ENCODE measurements at places on chromosomes 13 and 19.

DNA sequence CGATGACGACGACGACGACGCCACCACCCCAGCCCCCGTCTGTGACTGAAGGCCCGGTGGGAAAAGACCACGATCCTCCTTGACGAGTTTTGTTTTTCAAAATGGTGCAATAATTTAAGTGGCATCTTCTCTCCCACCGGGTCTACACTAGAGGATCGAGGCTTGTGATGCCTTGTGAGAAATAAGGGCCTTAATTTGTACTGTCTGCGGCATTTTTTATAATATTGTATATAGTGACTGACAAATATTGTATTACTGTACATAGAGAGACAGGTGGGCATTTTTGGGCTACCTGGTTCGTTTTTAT lies 2.5 kb downstream of the KLF2 start:
- peak overlapping the region; percentile 88 for H3K27ac ChIP-seq
- H3K4me3 ChIP-seq, result peak overlapping the region; percentile 98
- H3K36me3 ChIP-seq, result peaks cover 45% of the 10 kb centered on the region
- peaks cover 40% of the 10 kb centered on the region for H3K27me3 ChIP-seq

DNA sequence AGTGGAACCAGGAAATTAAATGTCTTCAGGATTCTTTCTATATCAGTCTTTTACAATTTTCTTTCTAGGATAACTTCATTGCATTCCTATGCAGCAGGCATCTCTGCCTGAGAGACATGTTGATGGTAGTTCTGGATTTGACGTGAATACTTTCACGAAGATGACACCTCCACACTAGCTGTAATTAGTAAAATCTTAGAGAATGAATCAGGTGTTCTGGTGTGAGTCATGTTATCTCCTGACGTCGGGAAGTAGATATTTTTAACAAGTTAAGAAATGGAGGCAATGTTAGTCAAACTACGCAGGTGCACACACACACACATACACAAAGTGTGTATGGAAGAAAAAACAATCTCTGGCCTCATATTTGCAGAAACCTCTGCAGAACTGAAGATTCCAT lies 1661.3 kb upstream of the MIR17HG start:
- no peaks in the 10 kb centered on the region for H3K36me3 ChIP-seq
- no peak overlapping the region for H3K27ac ChIP-seq
- H3K27me3 ChIP-seq, result no peaks in the 10 kb centered on the region
- H3K4me1 ChIP-seq, result no peaks in the 10 kb centered on the region
- DNase-seq, result no peak

- no peaks in the 10 kb centered on the region for H3K4me1 ChIP-seq
- no peak within 1 kb of the TSS for H3K4me3 ChIP-seq
- H3K27ac ChIP-seq, result peak within 1 kb of the TSS; percentile 52
- peaks cover 50% of the 10 kb centered on the region for H3K27me3 ChIP-seq
- DNase-seq, result no peak
These were observed at the start of gene GPC6 for GRCh38 chr13:93226623-93227279. GPC6 (plus strand) TSS chr13:93226807.

GRCh38 chr13:84126671-84127171 lies 244.4 kb upstream of the SLITRK1 start:
- peak overlapping the region; percentile 22 for H3K27ac ChIP-seq
- no peaks in the 10 kb centered on the region for H3K27me3 ChIP-seq
- H3K36me3 ChIP-seq, result no peaks in the 10 kb centered on the region
- H3K4me3 ChIP-seq, result no peak overlapping the region
- DNase-seq, result peak; percentile 41

DNA sequence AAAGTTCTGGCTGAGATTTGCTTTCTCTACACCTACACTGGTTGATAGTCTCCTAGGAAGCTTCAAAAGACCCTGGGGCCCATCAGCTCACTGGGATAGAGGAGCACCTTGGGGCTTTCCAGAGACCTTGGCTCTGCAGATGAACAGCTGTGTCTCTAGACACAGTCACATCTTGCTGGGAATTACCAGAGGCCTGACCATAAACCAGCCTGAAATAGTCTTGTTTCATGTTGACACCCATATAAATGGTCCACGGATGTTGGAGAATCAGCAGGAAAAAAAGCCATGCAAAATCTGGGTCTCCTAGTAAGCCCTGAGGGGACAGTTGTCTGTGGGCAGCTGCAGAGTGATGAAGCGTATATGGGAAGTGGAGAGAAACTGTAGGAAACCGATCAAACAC lies 207.6 kb downstream of the DNAJC15 start:
- H3K27me3 ChIP-seq, result peaks cover 4% of the 10 kb centered on the region
- no peak overlapping the region for H3K27ac ChIP-seq
- H3K36me3 ChIP-seq, result no peaks in the 10 kb centered on the region
- DNase-seq, result no peak

GRCh38 chr13:44104197-44104490 lies 224.4 kb downstream of the LACC1 start:
- H3K27ac ChIP-seq, result no peak overlapping the region
- H3K36me3 ChIP-seq, result no peaks in the 10 kb centered on the region
- no peak for DNase-seq
- no peaks in the 10 kb centered on the region for H3K4me1 ChIP-seq
- no peak overlapping the region for H3K4me3 ChIP-seq

DNA sequence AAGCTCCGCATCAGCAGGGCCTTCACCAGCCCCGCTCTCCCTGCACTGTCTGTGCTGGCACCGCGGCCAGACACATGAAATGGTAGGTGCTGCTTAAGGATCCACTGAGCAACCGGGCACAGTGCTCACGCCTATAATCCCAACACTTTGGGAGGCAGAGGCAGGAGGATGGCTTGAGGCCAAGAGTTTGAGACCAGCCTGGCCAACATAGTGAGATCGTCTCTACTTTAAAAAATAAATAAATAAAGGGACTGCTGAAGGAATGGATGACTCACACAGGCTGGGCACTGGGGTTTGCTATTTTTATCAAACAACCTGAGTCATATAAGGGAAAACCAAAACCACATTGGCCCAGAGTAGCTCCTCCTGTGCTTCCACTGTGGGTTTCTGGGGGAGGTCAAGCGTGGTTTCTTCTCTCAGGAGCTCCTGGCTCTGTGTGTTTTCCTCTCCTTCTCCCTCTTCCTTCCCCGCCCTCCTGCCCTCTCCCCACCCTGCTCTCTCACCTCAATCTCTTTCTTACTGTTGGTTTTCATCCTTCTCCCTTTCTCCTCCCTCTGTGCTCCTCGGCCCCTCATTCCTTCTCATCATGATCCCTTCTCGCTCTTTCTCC lies 21.3 kb downstream of the VRK3 start:
- peaks cover 47% of the 10 kb centered on the region for H3K36me3 ChIP-seq
- peak overlapping the region; percentile 11 for H3K4me3 ChIP-seq
- peak; percentile 78 for DNase-seq
- no peaks in the 10 kb centered on the region for H3K27me3 ChIP-seq
- H3K4me1 ChIP-seq, result peaks cover 38% of the 10 kb centered on the region

DNA sequence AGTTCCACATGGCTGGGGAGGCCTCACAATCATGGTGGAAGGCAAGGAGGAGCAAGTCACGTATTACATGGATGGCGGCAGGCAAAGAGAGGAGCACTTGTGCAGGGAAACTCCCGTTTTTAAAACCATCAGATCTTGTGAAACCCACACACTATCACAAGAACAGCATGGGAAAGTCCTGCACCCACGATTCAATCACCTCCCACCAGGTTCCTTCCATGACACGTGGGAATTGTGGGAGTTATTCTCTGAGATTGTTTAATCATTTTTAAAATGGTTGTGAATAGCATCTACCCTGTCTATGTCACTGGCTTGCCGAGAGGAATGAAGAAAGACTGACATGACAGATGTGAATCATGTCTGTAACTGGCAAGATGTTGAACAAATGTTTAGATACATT lies 301.7 kb downstream of the HS6ST3 start:
- H3K27me3 ChIP-seq, result no peaks in the 10 kb centered on the region
- DNase-seq, result no peak
- no peaks in the 10 kb centered on the region for H3K4me1 ChIP-seq
- H3K27ac ChIP-seq, result no peak overlapping the region
- no peak overlapping the region for H3K4me3 ChIP-seq

DNA sequence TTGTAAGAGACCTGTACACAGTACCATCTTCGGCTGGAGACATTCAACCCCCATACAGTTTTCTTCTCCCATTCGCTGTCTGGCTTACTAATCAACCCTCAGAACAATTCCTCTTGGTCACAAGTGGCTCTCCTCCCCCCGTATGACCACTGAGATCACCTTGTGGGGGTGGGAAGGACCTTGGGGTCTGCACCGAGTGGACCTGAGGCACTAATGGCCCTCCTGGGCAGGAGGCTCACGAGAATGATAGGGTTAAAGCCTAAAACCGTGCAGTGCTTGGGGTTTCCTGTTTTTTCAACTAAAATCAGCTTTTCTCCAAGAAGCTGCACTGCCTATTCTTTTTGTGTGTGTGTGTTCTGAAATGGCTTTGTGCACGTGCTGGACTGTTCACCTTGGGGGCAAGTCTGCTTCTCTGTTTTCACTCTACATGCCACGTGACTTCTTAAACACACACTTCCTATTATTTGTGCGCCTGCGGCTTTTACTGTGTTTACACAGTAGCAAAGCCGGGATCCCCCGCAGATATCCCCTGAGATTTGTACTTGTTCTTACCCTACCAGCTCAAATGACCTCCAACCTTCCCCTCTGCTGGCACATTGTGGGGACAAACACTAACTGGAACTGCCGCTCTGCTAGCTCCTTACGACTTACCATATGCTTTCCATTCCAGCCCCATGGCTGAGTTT lies 12.3 kb downstream of the RBM26 start:
- H3K4me3 ChIP-seq, result peak overlapping the region; percentile 38
- H3K27me3 ChIP-seq, result no peaks in the 10 kb centered on the region
- peak; percentile 62 for DNase-seq
- peak overlapping the region; percentile 67 for H3K27ac ChIP-seq

GRCh38 chr19:55632463-55632834 lies 8.1 kb upstream of the ZNF784 start:
- peaks cover 3% of the 10 kb centered on the region for H3K36me3 ChIP-seq
- H3K4me3 ChIP-seq, result no peak overlapping the region
- H3K27me3 ChIP-seq, result peaks cover 4% of the 10 kb centered on the region

- DNase-seq, result no peak
- H3K4me1 ChIP-seq, result peaks cover 9% of the 10 kb centered on the region
- H3K4me3 ChIP-seq, result no peak overlapping the region
- peaks cover 1% of the 10 kb centered on the region for H3K36me3 ChIP-seq
- H3K27ac ChIP-seq, result no peak overlapping the region
These were observed 26.9 kb upstream of the CYP2A7 start for GRCh38 chr19:40908976-40909375.

- H3K4me3 ChIP-seq, result no peak overlapping the region
- H3K36me3 ChIP-seq, result peaks cover 2% of the 10 kb centered on the region
- peaks cover 13% of the 10 kb centered on the region for H3K4me1 ChIP-seq
These were observed 5.4 kb downstream of the SOX21 start for GRCh38 chr13:94706843-94707399.

- H3K4me1 ChIP-seq, result no peaks in the 10 kb centered on the region
- peaks cover 58% of the 10 kb centered on the region for H3K27me3 ChIP-seq
- no peak overlapping the region for H3K27ac ChIP-seq
- no peak for DNase-seq
- no peaks in the 10 kb centered on the region for H3K36me3 ChIP-seq
- H3K4me3 ChIP-seq, result no peak overlapping the region
These were observed 27.3 kb upstream of the TPP2 start for GRCh38 chr13:102569488-102569887.

DNA sequence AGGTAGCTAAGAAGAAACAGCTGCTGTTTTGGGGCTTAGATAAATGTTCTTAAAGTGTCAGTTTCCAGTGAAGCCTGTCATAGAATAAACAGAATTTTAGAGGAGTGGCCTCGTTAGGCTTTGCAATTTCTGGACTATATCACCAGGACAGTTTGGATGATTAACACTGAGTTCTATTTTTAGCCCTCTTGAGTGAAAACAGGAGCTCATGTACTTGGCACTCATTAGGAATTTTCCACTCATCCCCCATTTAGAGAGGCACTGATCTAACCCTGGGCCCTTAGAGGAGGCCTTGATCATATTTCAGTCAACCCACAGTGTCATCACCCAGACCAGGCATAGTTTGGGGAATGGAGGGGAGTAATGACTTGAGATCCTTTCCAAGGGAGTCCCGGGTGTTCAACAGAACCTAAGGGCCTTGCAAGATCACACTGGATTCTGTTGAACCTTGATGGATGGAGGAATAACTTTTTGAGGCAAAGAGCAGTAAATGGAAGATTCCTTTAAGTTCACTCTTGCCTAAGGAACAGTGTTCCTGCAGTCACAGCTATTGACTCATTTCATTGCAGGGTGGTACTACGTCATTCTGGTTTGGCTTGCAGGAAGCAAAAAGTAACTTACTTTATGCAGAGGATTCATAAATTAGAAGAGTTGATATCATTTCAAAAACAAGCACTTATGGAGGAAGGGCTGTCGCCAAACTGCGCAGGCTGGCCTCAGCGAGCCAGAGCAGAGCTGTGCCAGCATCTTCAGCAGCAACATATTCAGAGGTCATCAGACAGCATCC lies 160.2 kb downstream of the SLC7A1 start:
- H3K27me3 ChIP-seq, result peaks cover 38% of the 10 kb centered on the region
- no peak for DNase-seq
- no peaks in the 10 kb centered on the region for H3K4me1 ChIP-seq

DNA sequence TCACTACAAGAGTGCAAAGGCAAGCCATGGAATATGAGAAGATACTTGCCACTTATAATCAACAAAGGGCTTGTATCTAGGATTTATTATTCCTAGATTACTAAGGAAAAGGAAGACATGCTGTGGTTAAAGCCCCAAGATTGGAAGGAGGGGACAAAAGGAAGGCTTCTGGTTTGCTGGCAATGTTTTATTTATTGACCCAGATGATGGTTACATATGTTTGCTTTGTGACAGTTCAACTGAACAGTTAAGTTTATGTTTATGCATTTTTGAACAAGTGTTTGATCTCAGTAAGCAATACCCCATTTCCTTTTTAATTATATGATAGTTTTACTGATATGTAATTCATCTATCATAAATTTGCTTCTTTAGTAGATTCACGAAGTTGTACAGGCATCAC lies 40.3 kb downstream of the CDADC1 start:
- H3K27me3 ChIP-seq, result no peaks in the 10 kb centered on the region
- H3K27ac ChIP-seq, result no peak overlapping the region
- H3K4me3 ChIP-seq, result no peak overlapping the region

DNA sequence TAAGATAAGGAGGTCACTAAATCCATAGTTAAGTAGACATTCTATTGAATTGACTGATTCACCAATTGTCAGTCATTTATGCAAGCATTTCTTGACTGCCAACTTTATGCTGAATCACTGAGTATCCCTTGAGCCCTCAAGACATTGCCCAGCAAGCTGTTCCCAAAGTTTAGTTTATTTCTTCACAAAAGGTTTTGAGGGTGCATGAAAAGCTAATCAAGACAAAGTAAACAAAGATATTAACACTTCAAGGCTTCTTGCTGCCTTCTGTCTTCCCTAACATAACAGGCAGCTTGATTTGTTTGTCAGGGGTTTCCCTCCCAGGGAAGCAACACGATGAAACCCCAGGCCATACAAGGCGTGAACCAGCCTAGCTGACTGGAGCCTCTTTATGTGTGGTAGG lies 374.4 kb downstream of the SPRY2 start:
- no peaks in the 10 kb centered on the region for H3K36me3 ChIP-seq
- no peaks in the 10 kb centered on the region for H3K4me1 ChIP-seq
- no peak for DNase-seq
- no peak overlapping the region for H3K4me3 ChIP-seq
- H3K27me3 ChIP-seq, result no peaks in the 10 kb centered on the region

GRCh38 chr19:55285229-55285890 lies 1.6 kb downstream of the BRSK1 start:
- H3K27me3 ChIP-seq, result peaks cover 4% of the 10 kb centered on the region
- no peaks in the 10 kb centered on the region for H3K36me3 ChIP-seq
- DNase-seq, result no peak
- peaks cover 22% of the 10 kb centered on the region for H3K4me1 ChIP-seq
- H3K4me3 ChIP-seq, result no peak overlapping the region
